ENCODE measurements at places on chromosomes 7 and 10. TPM values are rescaled to one million over a fixed set of nuclear protein-coding genes. Genes with fewer than 3 reads are reported as not detected.

Gene ZNF804B
- total RNA-seq, result not detected

Gene ETV1
- not detected for total RNA-seq

DNA sequence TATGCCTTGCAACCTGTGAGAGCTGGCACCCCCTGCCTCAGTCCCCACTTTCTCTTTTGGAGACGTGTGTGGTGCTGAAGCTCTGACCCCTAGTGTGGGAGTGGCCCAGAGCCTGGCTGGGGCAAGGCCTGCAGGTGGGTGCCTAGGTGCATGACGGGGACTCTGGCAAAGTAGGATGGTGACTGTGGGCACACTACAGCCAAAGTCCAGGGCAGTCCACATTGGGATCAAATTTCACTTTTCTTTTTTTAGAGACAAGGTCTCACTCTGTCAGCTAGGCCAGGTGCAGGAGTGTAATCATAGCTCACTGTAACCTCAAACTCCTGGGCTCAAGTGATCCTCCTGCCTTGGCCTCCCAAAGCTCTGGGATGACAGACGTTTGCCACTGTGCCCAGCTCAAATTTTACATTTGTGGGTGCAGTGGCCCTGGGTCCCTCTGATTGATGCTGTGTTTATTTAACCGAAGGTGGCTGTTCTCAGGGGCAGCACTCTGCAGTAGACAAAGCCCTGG lies 52.3 kb downstream of the NEURL1 start:
- DNase-seq, result no peak

Gene SKIDA1
- not detected for total RNA-seq

DNA sequence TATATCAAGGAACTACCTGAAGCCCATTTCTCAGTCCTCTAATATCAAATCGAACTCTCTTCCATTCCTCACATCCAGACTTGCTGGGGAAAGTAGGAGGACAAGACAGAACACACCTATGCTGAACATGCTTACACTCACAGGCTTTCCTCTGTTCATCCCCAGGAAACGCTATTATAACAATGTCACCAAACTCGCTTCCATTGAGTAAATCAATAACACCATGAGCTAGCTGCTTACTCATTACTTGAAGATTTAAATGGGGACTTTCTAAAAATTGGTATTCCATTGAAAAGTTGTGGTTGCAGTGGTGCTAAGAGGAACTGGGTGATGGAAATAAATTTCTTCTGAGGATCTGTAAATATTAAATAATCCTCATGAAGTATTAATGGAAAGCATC lies 88.8 kb downstream of the SLC25A13 start:
- no peak for DNase-seq

- DNase-seq, result no peak
Observed at GRCh38 chr7:151240942-151241754, 7.3 kb downstream of the SMARCD3 start.

Gene NDUFB8
- 326 TPM for total RNA-seq

DNA sequence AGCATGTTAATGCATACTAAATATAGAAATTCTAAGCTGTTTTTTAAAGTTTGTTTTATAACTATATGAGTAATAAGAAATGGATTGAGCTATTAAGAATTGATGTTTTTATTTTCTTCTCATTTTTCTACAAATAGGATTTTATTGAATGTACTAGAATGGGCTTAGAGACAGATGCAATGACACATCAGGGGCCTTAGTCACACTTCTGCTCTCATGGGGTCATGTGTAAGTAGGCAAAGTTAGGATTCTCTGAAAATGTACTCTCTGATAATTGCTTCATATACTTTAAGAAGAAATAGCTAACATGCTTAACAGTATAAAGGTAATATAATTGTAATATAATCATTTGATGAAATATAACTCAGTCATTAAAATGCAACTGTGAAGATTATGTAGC lies 154.6 kb downstream of the ZNF438 start:
- no peak for DNase-seq

Gene NPSR1
- not detected for total RNA-seq

- DNase-seq, result peak; percentile 8
Observed at GRCh38 chr10:49115015-49115795, at the start of gene VSTM4. TSS of gene VSTM4 (minus strand) at chr10:49115522. CDS start at chr10:49115485, 37 bp downstream.

- no peak for DNase-seq
Observed at GRCh38 chr7:91080351-91080750, 183.9 kb upstream of the FZD1 start.

Data from activated naive CD4-positive, alpha-beta T cell treated with anti-CD3 and anti-CD28 coated beads, Interleukin-2, amount 50 U/mL, for 72 hours (primary cell).